GOT3 (cell line): ENCODE measurements at places on chromosomes 6 and 20.

DNA sequence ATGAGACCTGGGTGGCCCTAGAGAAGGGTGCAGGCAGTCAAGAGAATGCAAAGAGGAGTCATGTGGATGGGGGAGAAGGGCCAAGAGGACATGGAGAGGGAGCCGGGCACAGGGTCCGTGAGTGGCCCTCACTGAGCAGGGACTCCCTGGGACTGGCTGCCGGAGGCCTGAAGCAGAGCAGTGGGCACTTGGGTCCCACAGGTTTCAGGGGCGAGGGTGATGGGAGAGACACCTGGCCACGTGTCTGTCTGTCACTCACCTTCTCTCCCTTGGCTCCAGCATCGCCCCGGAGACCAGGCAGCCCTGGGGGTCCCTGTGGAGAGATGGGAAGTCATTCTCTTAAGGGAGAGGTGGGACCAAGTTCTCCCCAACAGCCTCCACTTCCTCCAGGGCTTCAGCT is 25.5 kb downstream of the COL11A2 start:
- no peak for DNase-seq

DNA sequence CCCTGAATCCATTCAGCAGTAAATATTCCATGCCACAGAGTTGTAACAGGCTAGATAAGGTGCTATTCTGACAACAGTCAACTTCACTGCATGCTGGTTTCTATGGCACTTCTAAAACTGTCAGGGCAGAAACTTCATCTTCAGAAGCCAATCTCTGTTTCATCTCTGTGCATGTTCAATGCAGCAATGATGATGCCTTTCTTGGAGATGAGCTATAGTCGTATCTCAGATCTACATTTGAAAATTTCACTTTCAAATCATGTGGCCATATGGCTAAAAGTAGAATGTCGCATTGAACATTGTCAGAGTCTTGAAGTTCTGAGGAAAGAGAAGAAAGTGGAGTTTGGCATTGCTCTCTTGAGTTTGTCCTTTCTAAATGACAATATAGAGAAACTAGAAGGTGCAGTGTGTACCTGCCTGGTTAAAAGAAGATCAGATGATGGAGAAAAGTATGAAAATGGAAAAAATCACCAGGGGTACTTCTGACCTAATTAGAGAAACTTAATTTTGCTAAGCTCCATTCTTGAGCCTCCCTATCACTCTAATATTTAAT is 49.0 kb upstream of the VSTM2L start:
- no peak for DNase-seq

DNA sequence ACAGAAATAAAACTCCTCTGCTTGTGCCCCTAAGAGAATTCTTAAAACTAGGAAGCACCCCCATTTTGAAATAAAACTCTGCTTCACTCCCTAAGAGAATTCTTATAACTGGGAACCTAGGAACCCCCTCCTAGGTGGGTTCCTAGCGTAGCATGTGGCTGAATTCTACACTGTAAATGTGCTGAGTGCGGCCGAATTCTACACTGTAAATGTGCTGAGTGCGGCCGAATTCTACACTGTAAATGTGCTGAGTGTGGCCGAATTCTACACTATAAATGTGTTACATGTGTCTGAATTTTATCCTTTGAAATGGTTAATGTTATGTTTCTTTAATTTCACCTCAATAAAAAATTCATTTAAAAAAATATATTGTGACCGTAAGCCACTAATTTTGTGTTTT is 79.3 kb downstream of the PSMB1 start:
- DNase-seq = no peak

DNA sequence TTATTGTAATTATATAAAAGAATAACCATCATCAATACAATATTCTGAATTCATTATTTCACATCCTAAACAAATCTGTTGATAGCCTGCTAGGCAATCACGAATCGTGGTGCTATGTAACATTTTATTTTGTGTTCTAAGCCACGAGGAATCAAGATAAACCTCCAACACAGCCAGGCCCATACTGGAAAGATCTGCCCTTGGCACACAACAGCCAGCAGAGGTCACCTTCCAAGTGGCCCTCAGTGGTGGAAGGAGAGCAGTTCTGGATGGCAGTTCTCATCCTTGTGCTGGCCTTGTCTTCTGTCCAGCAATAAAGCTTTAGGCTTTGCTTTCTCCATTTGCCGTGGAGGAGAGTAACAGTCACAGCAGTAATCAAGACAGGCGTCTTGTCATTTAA is 13.2 kb downstream of the ZNF831 start:
- DNase-seq = no peak

DNA sequence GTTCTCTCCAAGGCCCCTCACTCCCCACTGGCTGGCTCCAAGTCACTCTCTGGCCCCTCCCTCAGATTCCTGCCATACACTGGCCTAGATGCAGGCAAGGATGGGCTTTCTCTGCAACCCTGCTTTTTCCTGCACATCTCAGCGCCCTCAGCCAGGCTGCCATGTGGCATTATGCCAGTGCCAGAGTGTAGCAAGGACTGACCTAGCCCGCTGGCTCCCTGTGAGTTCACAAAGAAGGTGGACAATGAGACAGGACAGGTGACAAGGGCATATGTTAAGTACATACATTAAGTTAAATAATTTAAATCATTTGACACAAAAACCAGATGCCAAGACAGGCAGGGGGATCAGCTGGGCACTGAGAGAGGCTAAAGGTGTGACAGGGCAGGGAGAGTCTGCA is 394.6 kb downstream of the ZFAND3 start:
- no peak for DNase-seq

GRCh38 chr6:47130086-47130485 is 88.0 kb upstream of the ADGRF1 start:
- no peak for DNase-seq

DNA sequence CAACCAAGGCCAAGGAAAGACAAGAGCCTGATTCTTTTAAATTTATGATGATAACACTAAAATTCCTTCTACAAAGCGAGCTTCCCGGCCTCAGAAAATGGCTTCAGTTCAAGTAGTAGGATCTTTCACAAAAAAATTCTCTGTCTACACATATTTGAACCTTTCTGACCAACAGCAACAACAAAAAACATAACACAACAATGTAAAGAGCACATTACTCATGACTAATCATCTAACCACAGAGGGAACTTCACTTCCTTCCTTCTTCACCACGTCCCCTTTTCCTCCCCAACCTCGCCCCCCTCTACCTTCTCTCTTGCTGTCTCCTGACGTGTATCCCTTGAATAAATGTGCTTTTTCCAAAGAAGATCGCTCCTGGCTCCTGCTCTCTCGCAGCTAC is 228.2 kb downstream of the MYLK4 start:
- no peak for DNase-seq

- DNase-seq = no peak
Measured at GRCh38 chr20:4670469-4670868, 51.2 kb upstream of the PRND start.

DNA sequence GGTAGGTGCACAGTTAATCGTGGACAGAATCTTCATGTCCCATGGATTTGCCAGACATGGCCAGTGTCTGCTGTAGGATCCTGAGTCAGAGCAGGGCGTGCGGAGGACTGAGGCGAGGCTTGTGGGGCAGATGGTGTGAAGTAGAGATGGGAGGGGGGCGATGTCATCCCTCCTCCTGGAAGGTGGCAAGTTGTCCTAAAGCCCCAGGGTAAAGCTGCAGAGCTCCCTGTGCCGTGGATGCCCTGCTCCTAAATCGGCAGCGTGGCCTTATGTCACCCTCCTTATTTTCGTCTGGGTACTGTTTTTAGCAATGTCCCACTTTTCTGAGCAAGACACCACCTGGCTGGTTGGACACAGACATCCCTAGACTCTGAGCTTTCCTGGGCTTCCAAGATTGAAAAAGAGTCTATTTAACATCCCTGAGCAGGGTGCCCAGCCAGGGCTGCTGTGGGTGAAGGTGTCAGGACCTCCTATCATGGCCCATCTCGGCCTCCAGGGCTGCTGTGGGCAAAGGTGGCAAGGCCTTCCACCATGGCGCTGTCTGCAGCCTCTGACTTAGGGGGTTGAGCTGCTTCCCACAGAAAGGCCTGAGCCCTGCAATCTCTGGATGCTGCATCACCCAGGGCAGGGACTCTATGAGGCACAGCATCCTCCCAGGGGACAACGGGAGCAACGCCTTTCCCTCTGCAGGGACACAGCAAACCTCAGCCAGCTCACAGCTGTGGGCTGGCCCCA is 145.4 kb downstream of the TTLL2 start:
- no peak for DNase-seq

DNA sequence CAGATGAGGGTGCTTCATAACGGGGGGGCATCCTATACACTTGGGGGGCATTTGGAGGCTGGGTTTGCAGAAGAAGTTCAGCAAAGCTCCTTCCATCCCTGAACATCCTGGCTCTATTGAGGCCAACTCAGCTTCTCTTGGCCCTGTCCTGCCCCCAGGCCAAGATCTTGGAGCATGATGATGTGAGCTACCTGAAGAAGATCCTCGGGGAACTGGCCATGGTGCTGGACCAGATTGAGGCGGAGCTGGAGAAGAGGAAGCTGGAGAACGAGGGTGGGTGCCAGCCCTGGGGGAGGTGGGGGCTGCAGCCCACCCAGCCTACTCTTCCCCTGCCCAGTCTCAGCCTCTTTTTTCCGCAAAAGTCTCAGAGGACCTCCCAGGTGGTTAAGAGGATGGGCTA is 17.2 kb downstream of the GDAP1L1 start:
- no peak for DNase-seq
